ENCODE measurements at places on chromosomes 1 and 21.

DNA sequence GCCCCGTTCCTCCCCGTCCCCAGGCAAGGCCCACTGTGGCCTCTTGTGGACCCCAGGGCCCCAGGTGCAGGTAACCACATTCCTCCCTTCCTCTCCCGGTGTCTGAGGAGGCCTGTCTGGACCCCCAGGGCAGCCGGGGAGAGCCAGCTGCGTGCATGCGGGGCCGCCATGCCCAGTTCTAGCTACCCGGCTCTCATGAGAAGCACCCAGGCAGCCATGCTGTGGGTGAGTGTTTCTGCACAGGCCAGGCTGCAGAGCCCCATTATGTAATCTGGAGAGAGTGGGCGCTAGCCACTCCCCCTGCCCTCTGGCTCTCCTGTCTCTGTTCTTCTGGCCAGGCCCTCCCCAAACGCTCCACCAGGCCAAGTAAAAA is 18.4 kb upstream of the PLEKHG5 start:
- DNase-seq: no peak

DNA sequence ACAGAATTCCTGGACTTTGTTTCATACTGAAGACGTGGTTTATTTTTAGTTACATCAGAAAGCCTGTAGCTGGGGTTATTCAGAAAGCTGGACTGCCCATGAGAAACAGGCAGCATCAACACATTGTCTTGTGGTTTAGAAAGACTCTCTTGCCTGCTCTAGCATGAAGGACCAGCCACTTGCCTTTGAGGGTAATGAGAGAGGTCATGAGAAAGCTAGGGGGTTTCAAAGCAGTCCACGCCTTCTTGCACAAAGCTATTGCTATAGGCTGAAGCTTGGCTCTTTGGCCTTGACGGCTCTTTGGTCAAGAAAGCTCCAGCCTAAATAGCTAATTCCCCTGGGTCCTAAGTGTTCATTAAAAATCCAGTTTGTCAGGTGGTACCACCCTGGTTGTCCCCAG is 208.1 kb downstream of the PRDM2 start:
- no peak for DNase-seq

DNA sequence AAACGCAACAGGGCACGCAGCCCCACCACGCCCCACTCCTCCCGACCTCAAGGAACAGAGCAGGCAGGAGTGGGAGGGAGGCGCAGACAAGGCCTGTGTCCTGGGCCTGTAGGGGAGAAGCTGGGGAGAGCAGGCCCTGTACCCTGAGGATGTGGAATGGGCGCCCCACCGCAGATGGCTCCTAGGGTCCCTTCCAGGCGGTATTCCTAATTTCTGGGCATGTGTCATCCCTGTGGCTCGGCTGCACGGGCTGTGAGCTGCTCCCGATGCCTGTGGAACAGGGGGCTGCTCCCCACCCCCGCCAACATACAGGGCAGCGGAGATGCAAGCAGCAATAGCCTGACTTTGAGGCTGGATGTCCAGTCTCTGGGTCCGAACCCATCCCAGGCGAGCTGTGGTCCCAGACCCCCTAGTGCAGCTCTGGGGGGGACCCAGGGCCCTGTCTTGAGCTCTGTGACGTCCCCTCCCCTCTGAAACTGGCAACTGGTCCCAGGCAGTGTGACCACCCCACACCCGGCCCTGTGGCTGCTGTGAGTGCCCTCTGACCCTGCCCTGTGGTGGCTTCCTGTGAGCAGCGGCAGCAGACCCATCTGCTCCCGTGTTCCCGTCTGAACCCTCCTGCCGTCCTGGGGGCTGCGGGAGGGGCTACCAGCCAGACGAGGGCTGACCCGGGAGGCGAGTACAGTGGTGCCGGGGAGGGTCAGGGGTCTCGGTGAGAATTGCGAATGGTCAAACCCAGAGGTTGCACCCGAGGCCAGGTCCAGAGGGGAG is 13.9 kb upstream of the COL6A2 start:
- no peak for DNase-seq

DNA sequence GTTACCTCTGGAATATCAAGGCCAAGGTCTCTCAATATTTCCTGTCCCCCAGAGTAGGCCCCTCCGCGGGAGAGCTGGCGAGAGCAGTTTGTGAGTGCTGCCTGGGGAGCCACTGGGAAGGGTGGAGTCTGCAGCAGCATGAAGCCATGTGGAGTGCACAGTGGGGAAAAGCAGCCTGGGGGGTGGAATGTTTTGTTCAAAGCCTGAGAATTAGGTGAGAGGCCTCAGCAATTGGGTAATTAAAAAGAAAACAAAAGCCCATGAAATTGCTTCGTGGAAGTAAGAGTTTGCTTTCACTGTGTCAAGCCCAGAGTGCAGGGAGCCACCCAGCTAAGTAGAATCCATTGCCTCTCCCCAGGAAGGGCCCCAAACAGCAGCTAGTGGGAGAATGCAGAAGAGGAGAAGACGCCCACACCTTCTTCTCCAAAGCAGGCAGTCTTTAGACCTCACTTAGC is 30.2 kb upstream of the DISC1 start:
- DNase-seq: no peak

DNA sequence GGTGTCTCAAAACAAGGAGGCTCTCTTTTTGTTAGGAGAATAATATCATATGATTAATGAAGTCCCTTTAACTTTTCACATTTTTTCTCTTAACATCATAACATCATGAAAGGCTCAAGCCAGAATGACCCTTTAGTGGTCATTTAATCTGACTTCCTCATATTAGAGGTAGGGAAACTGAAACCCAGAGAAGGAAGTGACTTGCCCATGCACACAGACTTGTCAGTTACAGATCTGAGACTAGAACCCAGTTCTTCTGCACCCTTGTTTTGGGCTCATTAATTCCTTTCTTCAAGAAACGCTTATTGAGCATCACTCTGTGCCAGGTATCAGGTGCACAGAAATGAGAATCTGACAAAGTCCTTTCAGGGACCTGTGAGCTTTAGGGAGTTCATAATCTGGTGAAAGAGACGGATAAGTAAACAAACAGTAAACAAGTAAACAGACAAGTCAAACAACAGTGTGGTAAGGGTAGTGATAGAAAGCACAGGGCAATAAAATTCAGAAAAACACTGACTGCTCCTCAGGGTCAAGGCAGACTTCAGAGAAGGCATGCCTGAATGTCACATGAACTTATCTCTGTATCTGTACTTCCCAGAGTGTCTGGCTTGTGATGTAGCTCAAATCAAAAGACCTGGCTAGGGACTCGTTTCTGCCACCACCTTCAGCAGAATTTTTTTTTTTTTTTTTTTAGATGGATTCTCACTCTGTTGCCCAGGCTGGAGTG is 38.3 kb upstream of the OSBPL9 start:
- DNase-seq: no peak

- DNase-seq: no peak
Measured at GRCh38 chr1:5408401-5408800, 583.8 kb downstream of the NPHP4 start.

- DNase-seq: no peak
Measured at GRCh38 chr1:17926906-17927305, 171.8 kb downstream of the ACTL8 start.

DNA sequence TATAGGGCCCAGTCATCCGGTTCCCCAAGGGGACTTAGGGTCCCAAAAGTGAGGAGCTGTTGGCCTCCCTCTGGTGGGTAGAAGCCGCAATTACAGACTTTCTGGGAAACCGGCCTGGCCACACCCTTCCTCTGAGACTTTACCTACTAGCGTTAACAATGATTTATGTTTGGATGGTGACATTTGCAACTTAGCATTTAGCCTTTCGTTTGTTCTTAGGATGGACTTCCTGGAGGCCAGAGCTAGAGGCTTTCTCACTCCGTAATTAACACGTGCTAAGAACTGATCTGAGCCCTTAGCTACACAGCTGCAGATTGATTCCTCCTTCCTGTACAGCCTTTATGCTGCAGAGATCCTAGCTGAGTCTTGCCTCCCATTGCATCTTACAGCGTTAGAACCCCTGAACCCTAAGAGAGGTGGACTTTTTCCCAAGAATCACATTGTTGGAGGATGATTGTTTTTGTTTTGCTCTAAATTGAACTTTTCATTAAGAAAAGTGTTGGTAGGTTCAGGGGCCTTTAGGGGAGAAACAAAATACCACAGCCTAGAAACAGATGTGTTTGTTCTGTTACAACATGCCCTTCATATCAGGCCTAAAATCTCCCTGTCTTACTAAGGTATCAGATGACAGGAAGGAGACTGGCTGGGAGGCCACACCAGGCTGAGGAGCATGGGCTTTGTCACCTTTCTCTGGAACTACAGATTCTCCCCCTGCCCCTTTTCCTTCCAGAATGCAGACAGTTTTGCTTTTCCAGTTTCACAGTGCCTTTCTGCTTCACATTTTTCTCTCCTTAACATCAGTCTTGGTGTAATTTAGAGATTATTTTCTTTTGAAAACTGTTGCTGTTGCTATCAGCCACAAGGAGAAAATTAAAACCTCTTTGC is 1.9 kb downstream of the S100A11 start:
- DNase-seq: peak; percentile 42

DNA sequence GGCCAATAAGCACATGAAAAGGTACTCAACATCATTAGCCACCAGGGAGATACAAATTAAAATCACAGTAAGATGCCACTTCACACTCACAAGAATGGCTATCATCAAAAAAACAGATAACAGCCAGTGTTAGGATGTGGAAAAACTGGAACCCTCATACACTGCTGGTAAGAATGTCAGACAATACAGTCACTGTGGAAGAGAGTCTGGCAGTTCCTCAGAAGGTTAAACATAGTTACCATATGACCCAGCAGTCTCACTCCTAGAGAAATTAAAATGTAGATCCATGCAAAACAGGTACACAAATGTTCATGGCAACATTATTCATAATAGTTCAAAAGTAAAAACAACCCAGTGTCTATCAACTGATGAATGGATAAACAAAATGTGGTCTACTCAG is 33.3 kb downstream of the LDLRAD1 start:
- no peak for DNase-seq

- no peak for DNase-seq
Measured at GRCh38 chr1:53878492-53879105, 11.0 kb downstream of the YIPF1 start.

- DNase-seq: no peak
Measured at GRCh38 chr1:59232216-59232615, 64.7 kb upstream of the FGGY start.

DNA sequence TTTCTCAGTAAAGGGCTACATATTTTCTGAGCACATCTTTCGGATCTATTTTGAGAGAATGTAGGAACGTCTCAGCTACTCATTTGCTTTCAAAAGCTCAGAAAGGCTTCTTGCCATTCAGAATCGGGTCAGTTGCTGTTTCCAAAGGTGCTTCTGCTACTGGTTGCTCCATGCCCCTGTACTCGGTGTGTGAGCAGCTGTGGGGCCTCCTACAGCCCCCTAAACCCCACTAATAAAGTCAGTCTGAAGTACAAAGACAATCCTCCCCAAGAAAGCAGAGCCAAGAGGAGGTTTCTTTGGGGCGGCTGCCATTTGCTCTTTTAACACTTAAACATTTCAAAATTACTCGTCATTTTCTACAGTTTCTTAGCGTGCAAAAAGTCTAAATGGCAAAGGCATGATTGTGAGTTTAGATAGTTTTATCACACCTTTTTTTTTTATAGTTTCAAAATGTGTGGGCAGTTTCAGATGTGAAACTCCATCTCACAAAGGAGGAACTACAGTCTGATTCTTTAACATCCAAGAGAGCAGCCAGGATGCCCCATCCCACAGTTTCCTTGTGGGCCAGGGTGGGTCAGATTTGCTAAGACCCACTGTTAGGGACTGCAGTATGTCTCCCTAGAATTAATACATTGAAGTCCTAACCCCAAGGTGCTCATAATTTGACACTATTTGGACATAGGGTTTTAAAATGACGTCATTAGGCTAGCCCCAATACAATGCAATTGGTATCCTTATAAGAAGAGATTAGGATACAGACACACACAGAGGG is 4.1 kb downstream of the RUNX1 start:
- no peak for DNase-seq

DNA sequence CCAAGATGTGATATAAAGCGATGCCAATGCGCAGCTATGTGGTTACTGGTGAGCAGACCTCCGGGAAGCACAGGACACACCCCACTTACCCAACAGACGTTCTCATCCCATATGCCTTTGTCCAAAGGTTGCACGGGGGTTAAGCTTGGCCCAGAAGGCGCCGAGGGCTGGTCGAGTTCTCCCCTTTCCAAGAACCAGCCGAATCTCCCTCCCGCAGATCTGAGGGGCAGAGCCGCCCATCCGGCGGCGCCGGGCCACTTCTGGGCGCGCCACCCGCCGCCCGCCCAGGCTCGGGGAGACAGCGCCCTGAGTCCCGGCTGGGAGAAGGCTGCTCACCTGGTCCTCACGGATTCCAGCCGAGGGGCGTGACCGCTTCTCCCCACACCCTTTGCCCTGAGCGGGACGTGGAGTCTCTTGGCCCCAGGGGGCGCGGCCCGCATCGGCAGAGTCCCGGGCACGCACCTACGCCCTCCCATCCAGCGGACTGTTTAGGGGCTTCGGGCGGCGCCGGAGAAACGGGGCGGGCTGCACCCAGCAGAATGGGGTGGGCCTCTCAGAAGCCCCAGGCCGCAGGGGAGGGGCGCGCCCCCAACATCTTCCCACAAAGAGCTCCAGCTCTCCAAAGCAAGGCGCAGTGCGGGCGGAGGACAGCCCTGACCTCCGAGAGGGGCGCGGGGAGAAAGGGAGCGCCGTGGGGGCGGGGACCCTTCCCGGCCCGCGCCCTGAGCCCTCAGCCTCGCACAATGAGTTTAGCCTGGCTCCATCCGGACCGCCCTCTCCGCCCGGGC is 615 bp downstream of the GPR161 start:
- no peak for DNase-seq

GRCh38 chr21:44618909-44619308 is 7.0 kb downstream of the KRTAP10-8 start:
- DNase-seq: peak; percentile 43

GRCh38 chr1:186915555-186915954 is 86.8 kb downstream of the PLA2G4A start:
- DNase-seq: no peak

DNA sequence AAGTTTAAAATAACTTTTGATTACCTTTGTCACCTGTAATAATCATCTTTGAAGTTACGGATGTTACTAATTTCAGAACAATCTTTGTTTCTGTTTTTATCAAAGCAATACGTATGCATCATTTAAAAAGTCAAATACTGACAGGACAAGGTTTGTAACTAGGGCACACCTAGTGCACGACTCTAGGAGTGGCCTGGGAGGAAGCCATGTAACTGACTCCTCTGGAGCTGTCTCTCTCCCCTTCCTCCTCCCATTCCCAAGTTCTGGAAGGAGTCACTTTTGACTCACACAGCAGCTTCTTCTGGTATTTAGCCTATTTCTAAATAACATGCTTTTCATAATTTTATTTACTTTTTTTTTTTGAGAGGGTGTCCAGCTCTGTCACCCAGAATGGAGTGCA is 11.8 kb upstream of the RAP1GAP start:
- DNase-seq: no peak

DNA sequence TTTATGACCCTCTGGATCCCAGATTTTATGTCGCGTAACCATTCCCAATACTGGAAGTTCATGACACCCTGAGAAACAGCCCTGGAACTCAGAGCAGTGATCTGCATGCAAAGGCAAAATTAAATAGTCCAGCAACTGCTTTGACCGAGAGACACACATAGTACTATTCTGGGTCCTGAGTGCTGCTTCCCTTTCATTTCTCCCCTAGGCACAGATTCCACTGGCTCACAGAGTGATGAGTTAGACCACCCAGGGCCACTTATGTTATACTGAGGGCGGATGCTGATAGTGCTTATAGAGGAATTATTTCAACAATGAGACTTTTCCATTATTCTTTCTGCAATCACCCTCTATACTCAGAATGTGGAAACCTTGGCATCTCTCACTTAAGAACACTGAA is 69.2 kb downstream of the NFIA start:
- no peak for DNase-seq
